ENCODE measurements at places on chromosomes 13 and 19.

DNA sequence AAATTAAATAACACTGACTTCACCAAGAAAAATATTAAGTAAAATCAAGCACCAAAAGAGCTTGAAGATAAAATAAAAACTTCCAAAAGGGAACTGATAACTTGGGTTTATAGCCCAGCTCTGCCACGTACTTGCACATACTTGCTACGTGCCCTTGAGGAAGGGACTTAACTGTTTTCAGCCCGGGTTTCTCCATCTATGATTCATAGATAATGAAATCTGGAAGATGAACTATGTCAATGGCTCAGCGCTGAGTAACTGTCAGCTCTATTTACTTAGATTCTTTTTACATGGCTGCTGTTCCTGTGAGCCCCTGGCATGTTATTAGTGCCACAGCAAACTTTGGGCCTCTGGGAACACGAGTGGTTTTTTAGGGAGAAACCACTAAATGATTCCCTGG, 9.6 kb upstream of the ZC3H13 start:
- peak overlapping the region; percentile 35 for H3K4me3 ChIP-seq
- no peaks in the 10 kb centered on the region for H3K27me3 ChIP-seq
- H3K36me3 ChIP-seq = no peaks in the 10 kb centered on the region
- peaks cover 30% of the 10 kb centered on the region for H3K4me1 ChIP-seq

DNA sequence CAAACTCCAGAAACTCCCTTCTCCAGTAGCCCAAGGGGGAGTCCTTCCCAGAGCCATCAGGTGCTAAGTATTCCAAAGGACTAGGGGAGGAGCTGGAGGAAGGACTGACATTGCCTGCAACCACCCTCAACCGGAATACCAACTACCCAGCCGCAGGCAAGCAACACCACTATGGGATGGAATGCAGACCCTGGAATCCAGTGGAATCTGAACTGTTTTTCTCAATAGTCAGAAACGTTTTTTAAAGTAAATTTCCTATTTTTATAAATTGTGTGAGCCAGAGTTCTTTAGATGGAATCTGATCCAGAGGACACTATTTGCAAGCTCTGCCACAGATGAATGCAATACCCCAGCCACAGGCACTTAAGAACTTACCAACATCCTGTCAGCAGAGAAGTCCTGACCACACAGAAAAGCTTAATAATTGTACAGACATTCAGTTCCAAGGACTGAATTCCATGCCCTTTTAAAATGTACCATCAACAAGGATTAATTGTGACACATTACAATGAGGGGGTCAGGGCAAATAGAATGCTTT, 92.1 kb downstream of the USP12 start:
- no peak overlapping the region for H3K4me3 ChIP-seq
- no peak for DNase-seq
- H3K36me3 ChIP-seq = no peaks in the 10 kb centered on the region
- H3K27me3 ChIP-seq = no peaks in the 10 kb centered on the region

GRCh38 chr13:37914781-37915391, 45.3 kb upstream of the TRPC4 start:
- no peak overlapping the region for H3K27ac ChIP-seq
- no peaks in the 10 kb centered on the region for H3K36me3 ChIP-seq
- peak; percentile 49 for DNase-seq

DNA sequence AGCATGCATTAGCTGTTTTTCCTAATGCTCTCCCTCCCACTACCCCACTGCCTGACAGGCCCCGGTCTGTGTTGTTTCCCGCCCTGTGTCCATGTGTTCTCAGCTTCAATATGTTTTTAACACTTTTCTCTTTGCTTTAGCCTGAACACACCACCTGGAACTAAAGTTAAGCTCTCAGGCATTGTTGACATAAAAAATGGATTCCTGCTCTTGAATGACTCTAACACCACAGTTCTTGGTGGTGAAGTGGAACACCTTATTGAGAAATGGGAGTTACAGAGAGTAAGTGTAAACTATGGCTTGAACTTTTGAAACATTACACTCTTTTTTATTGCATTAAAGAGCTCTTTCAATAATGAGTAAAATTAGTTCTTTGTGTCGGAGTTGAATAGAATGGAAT, 70.1 kb downstream of the TDRD3 start:
- H3K4me3 ChIP-seq = no peak overlapping the region
- H3K27ac ChIP-seq = no peak overlapping the region
- DNase-seq = no peak
- H3K4me1 ChIP-seq = no peaks in the 10 kb centered on the region
- H3K36me3 ChIP-seq = no peaks in the 10 kb centered on the region

GRCh38 chr13:24505756-24506155, 6.8 kb downstream of the PARP4 start:
- peaks cover 9% of the 10 kb centered on the region for H3K36me3 ChIP-seq
- DNase-seq = no peak
- H3K27me3 ChIP-seq = no peaks in the 10 kb centered on the region
- no peak overlapping the region for H3K27ac ChIP-seq
- no peak overlapping the region for H3K4me3 ChIP-seq

DNA sequence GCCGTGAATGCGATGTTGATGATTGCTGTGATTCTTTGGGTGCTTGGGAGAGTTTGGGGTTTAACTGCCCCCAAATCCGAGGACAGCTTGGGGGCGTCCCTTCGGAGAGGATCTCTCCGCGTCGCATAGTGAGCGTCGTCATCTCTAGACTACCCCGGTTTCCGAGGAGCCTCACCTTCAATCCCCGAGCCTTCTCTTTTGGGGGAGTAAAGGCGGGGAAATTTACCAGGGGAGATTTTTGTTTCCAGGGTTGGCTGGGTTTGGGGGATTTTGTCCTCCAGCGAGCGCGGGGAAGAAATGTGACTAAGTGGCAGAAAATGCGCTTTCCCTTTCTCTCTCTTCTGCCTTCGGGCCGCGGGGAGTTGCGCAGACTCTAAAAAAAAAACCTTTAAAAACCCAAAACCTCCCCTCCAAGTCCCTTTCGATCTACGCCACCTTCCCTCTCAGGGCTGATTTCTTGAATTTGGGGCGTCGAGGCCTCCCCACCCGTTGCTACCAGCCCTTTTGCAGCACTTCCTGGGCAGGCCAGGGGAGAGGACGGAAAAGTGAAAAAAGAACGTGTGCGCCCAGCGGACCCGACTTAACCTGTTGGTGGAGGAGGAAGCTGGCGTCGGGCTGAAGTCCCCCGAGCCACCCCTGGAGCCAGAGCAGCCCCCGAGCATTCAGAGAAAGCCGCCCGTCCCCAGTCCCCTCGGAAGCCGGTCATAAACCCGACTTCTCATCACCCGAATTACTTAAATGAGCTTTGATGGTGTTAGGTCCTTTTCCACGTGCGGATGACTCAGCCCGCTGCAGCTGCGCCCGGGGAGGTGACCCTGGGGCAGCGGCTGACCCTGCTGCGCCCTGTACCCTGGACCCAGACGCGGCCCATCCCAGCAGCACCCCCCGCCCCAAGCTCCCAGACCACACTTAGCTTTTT, 17.7 kb downstream of the NFIX start:
- no peak for DNase-seq
- peaks cover 82% of the 10 kb centered on the region for H3K4me1 ChIP-seq
- H3K27ac ChIP-seq = peak overlapping the region; percentile 95
- H3K4me3 ChIP-seq = peak overlapping the region; percentile 60
- no peaks in the 10 kb centered on the region for H3K36me3 ChIP-seq

DNA sequence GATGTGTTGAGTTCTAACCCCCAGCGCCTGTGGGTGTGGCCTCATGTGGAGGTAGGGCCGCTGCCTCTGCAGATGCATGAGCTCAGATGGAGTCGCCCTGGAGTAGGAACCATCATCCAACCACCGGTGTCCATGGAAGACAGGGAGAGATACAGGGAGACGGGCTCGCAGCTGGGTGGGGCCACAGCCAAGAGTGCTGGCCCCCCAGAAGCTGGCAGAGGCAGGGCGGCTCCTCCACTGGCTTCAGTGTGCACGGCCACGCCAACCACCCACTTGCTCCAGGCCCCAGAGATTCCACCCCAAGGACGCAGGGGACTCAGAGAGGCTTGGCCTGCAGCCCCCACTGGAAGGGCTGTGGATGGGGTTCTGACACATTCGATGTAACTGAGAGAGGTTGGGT, 5.4 kb upstream of the MCF2L start:
- peaks cover 32% of the 10 kb centered on the region for H3K27me3 ChIP-seq
- no peaks in the 10 kb centered on the region for H3K36me3 ChIP-seq
- H3K27ac ChIP-seq = no peak overlapping the region
- H3K4me3 ChIP-seq = no peak overlapping the region
- peaks cover 4% of the 10 kb centered on the region for H3K4me1 ChIP-seq

Data from keratinocyte (primary cell).